ENCODE measurements at places on chromosomes 6 and 20.

DNA sequence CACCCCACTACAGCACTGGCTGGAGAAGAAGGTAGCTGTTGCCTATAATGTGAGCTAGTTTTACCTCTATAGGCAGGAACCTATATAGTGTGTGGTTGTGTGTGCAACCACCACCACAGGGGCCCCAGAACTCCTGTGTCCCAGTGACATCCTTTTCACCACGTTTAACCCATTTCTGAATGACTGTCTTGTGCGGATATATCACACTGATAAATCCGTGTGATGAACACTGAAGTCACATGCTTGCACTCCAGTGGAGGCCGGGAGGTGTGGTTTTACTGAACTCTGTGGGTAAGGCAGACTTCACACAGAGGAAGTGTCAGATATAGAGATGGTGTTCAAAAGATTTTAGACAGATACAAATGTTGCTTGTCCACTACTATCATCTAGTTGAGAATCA, 32.5 kb downstream of the SDHAF4 start:
- DNase-seq: no peak

- no peak for DNase-seq
Measured at GRCh38 chr6:117169781-117170281, 95.5 kb upstream of the VGLL2 start.

DNA sequence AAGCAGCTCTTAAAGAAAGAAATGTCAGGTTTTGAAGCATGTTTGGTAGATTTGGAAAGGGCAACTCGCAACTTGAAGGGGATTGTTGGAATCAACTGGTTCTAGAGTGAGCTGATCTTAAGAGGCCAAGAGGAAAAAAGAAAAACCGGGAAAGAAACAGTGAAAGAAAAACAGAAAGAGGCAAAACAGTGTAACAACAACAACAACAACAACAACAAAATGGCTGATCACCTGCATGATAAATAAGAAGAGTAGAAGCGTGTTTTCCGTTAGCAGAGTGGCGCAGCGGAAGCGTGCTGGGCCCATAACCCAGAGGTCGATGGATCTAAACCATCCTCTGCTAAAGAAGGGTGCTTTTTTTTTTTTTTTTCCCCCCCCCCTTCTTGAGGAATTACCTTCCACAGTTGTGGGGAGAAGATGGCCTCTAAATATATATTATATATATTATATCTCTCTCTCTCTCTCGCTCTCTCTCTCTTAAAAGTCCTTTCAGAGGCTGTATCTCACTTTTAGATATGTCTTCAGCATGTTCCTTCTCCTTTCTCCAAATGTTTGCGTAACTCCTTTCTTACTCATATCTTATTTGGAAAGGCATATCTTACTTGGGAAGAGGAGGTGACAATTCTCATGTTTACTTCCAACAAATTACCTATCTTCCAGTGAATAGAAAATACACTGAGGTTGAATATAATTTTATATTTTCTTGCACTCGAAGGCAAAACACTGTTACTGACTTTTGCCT, 134.4 kb downstream of the OR2B2 start:
- no peak for DNase-seq

DNA sequence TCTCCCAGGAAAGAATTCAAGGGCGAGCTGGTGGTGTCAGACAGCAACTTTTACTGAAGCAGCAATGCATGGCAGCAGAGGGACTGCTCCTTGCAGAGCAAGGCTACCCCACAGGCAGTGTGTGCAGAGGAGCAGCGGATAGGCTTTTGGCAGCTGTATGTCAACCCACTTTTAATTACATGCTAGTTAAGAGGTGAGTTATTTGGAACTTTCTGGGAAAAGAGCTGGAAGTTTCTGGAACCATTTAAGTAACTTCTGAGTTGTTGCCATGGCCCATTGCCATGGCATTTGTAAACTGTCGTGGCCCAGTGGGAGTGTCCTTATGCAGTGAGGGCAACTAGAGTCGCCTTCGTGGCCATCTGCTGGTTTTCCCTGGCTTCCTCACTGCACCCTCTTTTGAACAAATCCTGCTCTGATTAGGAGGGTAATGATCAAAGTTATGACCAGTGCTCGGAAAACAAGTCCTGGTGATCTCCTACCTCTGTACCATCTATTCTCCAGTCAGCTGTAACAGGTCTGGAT, 34.0 kb downstream of the BPIFB4 start:
- no peak for DNase-seq

GRCh38 chr20:18005170-18005989, 36.6 kb downstream of the MGME1 start:
- no peak for DNase-seq

GRCh38 chr6:109740787-109741186, 49.7 kb downstream of the FIG4 start:
- DNase-seq: no peak

DNA sequence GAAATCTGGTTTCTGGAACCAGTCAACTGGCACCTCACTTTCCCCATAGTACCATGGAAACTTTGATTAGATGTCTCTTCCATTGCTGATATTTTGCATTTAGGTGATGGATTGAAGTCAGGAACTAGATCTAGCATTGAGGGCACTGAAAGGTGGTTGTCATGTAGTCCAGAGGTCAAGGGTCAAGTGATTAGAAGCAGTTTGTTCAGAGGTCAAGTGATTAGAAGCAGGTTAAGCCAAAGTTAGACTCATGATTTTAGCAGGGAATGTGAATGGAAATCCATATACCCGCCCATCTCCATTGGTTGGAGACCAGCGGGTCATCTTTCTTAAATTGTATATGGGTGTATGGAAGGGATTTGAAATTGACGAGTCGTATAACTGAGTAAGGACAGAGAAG, 51.2 kb downstream of the CBFA2T2 start:
- no peak for DNase-seq

DNA sequence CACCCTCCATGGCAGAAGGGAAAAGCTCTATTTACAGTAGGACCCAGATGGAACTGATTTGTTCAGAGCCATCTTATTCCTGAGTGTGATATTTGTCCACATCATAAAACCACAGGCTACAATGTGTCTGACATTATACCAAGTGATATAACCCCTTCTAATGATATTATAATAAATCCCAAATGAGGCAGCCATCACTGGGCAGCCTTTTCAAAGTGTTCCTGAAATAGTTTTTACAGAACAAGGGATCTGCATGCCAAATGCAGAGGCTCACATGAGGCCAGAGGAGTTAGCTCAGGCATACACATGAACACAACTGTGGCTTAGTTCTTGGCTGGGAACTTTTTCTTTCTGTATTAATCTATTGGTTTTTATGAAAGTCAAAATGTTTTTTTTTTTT, 207.7 kb downstream of the MAFB start:
- DNase-seq: no peak

DNA sequence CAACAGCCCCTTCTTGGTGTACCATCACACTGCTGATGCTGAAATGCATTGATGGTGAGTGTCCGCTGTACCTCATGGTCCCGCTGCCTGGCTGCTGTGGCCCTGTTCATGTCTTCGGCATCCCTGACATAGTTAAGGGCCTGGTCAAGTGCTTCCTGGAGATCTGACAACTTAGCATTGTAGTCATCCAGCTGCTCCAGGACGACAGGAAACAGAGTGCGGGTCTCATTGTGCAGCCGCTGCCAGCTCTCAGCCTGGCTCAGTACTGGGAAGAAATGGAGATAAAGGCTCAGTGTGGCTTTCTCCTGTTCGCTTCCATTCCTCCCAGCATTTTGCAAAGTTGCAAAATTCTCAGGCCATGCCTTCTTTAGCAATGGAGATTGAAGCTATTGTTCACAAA, 81.8 kb downstream of the LAMA4 start:
- no peak for DNase-seq

DNA sequence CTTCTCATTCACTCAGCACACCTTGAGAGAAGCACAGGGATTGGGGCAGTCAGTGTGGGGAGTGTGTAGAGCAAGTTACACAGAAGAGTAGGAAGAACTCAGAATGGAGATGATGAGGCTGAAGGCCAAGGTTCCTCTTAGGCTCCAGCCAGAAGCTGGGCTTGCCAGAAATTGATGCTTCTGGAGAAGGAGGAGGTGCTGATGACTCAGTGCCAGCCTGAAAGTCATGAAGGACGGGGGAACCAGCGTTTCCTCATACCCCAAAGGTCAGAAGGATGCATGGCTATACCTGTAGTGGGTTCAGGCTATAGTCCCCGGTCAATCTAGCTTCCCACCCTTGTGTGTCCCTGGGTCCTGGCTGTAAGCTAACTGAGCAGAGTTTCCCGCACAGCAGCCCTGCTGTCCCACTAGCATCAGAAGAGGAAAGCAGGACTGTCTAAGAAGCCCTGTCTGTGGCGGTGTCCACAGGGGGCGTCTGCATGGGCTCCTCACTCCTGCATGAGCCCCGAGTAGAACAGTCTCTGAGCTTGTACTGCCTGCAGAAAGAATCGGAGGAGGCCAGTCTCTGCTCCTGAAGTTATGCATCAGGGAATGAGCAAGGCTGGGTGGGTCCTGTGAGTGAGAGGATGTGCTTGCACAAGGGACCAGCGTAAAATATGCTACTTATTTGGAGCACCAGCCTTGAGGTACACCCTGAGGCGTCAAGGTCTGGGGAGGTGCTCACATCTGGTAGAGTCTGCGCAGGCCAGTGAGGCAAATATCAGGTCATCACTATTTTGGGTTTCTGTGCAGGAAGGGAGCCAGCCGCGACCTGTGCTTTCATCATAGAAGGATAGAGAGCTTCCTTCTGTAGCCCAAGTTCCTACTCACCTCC, 148.5 kb downstream of the MRPL14 start:
- DNase-seq: no peak

DNA sequence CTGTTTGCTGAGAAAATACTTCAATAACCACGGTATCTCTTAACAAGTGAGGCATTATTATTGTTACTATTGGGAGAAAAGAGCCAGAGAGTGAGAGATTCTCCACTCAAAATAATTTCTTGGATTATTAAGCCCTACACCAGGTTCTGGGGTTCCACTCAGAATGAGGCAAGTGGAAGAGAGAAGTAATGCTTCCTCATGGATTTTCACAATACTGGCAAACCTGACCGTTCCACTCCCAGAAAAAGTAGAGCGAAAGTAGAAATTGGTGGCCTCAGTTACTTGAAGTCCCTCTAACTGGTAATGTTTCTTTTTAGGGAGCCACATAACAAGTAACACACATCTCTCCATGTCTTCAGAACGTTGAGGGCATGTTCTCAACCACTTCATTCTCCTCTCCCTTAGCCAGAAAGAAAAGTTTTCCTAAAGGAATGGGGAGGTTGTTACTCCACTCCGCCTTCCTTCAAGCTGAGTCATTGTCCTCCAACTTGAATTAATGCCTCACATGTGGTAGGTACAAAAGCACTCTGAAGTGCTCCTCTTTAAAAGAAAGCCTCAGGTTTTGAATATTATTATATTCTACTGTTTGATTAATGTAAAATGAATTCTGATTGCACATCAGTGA, 1.9 kb downstream of the BAG2 start:
- DNase-seq: peak; percentile 83

GRCh38 chr6:16338577-16339264, 100.3 kb downstream of the GMPR start:
- DNase-seq: peak; percentile 99

- peak; percentile 37 for DNase-seq
Measured at GRCh38 chr20:62832212-62832922, 15.5 kb downstream of the COL9A3 start.

- no peak for DNase-seq
Measured at GRCh38 chr6:484086-484745, 92.7 kb downstream of the IRF4 start.

DNA sequence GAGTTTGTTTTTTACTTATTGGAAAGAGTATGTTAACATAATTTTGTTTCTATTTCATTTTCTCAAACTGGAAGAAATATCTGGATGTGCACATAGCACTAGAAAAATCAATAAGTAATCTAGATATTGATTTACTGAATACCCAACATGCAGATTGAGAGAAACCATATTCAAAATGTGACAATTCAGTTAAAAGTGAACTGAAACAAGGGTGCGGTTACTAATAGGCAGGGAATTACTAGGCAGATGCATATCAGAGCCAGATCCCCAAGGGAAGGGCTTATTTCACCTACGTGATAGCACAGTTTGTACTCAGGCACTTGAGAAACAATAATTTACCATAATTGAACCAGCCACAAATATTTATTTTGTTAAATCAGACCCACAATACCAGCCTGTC, 493.1 kb upstream of the FLRT3 start:
- DNase-seq: no peak

- DNase-seq: no peak
Measured at GRCh38 chr6:21981235-21981833, 315.5 kb downstream of the PRL start.

DNA sequence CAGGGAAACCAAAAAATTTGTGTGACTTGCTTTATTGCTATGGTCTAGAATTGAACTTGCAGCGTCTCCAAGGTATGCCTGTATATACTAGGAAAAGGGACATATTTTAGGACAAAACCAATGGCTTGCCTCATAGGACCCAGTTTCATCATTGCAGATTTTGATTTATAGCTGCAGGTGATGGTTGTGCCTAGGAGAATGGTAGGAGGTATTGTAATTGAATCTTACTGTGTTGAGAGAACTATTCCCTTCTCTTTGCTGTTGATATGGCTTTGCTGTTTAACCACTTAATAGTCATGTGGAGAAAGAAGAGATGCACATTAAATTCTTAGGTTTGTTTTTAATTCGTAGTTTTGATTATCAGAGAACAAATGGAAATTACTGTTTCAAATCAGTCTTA, 16.4 kb downstream of the DSTN start:
- no peak for DNase-seq

- no peak for DNase-seq
Measured at GRCh38 chr20:9630554-9630953, 116.2 kb downstream of the LAMP5 start.

DNA sequence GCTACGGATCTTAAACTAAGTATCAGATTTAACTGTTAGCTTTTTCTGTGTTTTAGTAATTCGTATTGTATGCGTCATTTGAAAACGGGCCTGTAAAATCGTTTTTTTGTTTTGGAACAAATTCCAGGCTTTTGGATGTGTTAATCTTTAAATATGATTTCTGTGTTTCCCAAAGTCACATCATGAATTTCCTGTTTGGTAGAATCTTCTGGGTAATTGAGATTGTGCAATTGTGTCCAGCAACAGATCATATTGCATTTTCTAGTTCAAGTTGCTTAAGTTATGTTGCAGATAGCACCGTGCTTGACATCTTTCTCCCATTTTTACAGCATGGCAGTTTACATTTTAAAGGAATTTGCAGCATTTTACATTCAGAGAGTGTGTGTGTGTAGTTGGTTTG, 1.9 kb downstream of the MAPK14 start:
- DNase-seq: no peak

DNA sequence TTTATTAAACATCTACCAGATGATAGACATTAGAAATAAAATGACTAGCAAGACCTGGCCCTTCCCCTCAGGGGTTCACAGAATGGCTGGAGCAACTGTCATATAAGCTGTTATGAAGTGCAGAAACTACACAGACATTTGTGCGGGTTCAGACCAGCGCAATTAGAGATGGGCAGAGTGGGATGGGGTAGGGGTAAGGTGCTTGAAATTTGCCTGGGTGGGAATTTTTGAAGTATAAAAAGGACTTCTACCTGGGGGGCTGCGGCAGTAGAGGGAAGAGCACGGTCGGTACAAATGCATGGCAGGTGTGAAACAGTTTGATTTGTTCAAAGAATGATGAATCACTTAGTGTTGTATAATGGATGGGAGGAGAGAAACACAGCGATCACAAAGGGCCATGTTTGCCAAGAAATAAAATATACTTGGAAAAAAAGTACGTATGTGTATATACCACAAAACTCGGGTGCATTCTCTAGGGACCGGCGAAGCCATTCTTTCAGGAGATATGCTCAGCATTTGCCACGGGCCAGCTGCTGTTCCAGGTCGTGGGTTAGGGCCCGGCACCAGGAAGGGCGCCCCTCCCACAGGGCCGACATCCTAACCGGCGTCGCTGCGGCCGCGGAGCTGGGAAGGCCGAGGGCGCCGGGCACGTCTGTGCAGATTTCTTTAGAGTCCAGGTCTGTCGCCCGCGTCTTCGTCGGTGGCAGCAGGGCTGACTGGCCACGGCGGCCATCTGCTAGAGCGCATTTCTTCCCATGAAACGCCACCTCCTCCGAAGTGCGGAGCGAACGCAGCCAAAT, 809 bp upstream of the NOL7 start:
- peak; percentile 75 for DNase-seq
